ENCODE measurements at places on chromosomes 5 and 9.

DNA sequence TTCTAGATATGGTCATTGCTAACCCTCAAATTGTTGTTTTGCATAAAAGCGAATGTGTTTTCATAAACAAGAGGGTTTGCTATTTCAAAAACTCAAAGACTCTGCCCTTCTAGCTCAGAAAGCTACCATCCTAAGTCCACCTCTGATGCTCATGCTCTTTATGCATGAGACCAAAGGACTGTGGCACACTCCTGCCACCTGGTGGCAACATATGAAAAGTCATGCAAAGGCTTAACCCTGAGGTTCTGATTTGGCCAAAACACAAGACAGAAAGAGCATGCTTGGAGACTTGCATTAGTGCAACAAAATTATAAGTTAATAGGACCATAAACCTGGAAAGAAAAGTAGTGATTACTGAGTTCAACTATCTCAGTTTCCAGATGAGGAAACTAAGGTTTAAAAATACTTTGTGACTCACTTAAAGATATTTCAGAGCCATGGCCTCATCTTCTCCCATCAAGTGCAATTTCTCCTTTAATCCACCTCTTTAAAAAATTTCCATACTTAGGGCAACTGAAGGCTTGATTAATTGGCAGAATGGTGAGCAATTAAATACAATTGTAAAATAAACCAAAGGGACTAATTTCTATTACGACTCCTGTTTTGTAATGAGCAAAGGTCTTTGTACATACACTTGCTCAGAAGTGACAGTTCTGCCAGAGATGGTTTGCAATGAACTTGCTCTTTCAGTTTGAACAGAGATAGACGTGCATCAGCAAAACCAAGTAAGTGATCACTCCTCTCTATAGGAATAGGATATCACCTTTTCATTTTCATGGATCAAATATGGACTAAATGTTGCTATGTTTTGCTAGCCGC, 110.7 kb upstream of the RAD23B start:
- DNase-seq = peak; percentile 92

GRCh38 chr5:42772265-42772993, 15.8 kb downstream of the CCDC152 start:
- DNase-seq = no peak

- DNase-seq = no peak
These were observed 281.0 kb downstream of the EFNA5 start for GRCh38 chr5:107389775-107390148.

DNA sequence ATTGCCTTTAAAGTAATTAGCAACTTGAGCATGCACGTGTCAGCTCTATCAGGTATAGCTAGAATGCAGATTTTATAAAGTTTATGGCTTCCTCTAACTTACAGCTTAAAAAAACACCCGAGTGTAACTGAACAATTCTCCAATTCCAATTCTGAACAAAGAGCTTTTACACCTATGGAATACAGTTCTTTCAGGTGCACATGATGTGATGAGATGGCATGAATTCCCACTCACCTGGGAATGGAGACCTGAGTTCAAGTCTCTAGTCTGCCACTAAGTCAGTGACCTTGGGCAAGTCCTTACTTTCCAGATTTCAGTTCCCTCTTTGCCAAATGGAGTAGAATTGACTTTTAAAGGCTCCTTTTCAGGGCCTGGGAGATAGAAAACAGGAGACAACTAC, 1.8 kb downstream of the ZFAND5 start:
- DNase-seq = no peak
